HuH-7 (cell line): ENCODE measurements at places on chromosomes 2 and 18.

GRCh38 chr18:7618891-7619442, 51.9 kb downstream of the PTPRM start:
- no peak for DNase-seq

DNA sequence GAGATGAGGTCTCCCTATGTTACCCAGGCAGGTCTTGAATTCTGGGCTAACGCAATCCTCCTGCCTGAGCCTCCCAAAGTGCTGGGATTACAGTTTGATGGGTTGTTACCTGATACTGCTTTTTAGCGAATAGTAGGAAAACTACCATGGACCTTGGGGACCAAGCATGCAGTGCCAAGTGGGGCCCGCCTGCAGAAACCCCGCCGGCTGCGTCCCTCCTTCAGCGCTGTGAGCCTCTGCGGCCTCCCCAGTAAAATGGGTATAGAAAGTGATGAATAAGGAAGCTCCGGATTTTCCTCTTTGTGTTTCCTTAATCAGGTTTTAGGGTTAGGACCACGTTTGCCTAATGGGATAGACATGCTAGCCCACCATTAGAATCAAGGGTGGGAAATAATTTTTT, 30.4 kb downstream of the RAMP1 start:
- no peak for DNase-seq

- DNase-seq = no peak
Measured at GRCh38 chr2:15112216-15112615, 448.9 kb downstream of the NBAS start.

DNA sequence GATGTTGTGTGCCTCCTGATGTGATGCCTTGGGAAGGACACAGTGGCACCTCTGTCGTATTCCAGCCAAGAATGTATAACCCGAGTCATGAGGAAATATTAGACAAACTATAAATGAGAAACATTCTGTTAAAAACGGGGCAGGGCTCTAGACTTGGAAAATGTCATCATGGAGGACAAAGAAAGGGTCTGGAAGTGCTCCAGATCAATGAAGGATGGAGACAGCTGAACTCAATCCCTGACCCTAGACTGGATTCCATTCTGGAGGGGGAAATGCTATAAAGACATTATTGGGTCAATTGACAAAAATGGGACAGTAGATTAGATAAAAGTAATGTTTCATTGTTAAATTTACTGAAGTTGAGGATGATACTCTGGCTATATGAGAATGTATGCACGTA, 92.1 kb downstream of the SLC4A3 start:
- DNase-seq = no peak

- DNase-seq = peak; percentile 77
Measured at GRCh38 chr2:11784747-11785610, 38.5 kb downstream of the LPIN1 start.

- DNase-seq = no peak
Measured at GRCh38 chr2:54641988-54642387, 81.5 kb upstream of the EML6 start.

DNA sequence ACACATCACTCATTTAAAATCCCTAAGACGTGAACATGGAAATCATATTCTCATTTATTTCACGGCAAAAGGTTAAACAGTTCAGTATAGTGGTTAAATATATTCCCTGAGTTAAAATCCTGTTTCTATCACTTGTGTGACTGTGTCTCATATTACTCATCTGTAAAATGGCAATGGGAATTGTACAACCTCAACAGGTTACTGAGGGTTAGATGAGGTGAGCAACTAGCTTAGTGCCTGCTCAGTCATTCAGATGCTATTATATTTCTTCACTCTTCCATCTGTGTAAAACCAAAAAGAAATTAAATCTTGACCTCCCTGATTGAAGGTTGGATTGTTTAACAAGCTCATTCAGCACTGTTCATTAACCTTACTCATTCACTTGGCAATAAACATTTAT, 212.4 kb upstream of the STK17B start:
- DNase-seq = no peak

GRCh38 chr2:179265082-179265510, 464 bp upstream of the SESTD1 start:
- no peak for DNase-seq

DNA sequence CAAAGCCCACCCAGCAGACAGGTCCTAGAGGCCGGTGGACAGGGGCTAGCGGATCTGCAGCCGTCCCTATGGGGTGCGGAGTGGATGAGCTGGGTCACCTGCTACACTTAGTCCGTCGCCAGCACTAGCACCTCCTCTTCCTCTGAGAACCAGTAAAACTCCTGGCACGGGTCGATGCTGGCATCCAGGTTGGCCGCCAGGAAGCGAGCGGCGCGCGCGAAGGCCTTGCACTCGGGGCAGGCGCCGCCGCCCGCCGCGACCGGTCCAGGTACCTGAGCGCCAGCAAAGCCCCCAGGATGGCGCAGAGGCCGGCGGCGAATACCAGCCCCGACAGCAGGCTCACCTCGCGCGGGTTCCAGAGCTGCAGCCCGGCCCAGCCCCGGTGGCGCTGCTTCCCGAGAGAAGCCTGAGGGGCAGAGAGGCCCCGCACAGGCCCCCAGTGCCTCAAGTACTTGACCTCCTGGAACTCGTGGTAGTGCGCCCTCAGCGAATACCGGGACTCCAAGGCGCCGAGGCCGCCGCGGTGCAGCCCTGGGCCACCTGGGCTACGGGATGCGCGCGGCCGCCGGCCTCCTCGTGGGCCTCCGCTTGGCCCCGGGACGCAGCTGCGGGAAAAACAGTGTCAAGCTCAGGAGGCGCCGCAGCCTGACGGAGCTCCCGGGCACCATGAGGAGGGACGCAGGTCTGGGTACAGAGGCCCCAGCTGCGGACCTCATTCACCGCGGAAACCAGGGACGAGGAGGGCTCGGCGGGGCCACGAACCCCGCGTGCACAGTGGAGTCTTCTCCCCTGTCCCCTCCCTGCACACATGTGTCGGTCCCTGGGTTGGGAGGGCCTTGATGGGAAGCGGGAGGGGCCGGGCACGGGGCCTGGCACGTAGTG, 27.5 kb upstream of the ALPP start:
- no peak for DNase-seq

- DNase-seq = no peak
Measured at GRCh38 chr2:68469935-68470334, 2.5 kb downstream of the APLF start.

GRCh38 chr2:12932192-12932591, 215.5 kb downstream of the TRIB2 start:
- DNase-seq = no peak

- DNase-seq = no peak
Measured at GRCh38 chr2:159750873-159751272, 38.6 kb downstream of the MARCHF7 start.

DNA sequence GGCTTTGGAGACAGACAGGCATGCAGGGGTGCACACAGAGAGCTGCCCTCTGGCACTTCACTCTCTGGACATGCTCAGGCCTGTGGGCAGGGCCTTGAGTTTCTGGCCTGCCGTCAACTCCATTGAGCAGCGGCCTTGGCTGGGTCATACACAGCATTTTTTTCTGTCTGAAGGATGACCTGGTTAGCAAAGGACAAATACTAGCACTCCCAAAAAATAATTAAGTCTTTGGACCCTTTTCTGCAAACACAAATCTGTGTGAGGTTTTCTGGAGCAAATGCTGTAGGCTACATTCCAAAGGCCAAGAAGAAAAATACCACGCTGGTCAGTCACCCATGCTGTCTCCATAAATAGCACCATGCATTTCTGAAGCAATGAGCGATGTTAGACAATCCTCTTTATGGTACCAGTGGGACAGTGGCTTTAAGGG, 124.7 kb upstream of the CTAGE1 start:
- DNase-seq = no peak

GRCh38 chr18:11785444-11786055, 65.7 kb upstream of the CHMP1B start:
- DNase-seq = no peak

- no peak for DNase-seq
Measured at GRCh38 chr2:164898475-164898874, 56.9 kb downstream of the SLC38A11 start.

- no peak for DNase-seq
Measured at GRCh38 chr2:26597197-26597596, 44.0 kb downstream of the CIB4 start.

- DNase-seq = no peak
Measured at GRCh38 chr2:226694586-226695284, 104.9 kb downstream of the IRS1 start.

DNA sequence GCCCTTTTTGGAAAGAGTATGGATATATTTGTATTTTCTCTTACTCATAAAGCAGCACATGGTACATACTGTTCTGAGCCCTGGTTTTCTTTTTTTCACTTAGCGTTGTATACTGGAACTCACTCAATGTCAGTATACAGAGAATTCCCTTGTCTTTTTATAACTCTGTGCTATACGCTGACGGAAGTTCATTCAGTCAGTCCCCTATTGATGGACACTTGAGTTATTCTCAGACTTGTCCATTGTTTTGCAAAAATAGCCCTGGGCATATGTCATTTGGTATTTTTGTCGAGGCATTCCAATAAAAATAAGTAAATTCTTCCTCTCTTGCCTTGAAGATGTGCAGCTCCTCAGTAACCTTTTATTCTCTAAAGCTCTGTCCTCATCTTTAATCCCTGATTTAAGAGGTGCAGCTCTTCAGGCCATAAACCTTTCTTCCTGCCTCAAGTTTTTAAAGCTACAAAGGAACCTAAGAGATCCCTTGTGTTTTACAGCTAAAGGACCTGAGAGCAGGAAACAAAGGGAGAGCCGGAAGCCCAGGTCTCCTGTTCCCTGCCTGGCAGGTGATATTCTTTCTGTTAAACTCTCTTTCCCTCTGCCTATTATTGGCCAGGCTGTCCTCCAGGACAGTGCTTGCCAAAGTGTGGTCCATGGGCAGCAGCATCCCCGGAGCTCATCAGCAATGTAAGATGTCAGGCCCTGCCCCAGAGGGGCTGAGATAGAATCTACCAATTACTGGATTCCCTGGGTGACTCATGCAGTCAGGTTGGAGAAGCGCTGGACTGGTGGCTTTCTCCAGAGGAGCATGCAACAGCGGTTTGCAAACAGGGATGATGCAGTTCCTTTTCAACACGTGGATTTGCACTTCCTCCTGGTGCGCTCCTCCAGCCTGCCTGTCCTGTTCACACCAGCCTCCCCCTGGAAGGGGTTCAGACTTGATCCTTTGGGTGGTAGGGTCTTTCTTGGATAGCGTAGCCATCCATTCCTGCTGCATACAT, 158.0 kb downstream of the NEDD4L start:
- no peak for DNase-seq

GRCh38 chr2:58543442-58543841, 302.3 kb upstream of the FANCL start:
- no peak for DNase-seq

GRCh38 chr2:224881846-224882245, 160.4 kb downstream of the DOCK10 start:
- no peak for DNase-seq

DNA sequence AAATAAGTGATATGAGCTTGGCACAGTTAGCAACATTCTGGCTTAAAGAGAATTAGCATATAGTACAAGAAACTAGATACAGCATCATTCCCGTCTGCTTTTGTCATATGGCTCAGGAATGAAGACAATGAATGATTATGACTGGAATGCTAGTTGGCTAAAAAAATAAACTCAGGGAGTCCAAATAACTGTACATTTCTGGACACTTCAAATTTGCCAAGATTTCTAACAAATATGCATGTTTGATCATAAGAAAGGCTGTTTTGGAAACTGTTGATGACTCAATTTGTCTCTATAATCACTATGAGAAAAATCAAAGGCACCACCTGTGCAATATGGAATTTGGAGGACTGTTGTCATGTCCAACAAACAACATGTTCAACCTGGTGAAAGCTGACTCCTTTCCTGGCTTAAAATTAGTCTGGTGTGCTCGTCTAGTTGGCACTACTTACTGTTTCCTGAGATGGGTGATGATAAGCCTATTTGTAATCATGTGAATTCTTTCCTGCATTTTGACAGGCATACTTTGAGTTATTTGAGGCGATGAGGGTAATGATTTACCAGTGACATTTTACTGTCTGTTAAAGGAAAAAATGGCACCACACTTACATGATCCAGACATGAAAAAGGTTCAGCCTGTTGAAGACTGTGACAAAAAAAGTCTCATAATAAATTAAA, 133.9 kb upstream of the CDH20 start:
- no peak for DNase-seq

DNA sequence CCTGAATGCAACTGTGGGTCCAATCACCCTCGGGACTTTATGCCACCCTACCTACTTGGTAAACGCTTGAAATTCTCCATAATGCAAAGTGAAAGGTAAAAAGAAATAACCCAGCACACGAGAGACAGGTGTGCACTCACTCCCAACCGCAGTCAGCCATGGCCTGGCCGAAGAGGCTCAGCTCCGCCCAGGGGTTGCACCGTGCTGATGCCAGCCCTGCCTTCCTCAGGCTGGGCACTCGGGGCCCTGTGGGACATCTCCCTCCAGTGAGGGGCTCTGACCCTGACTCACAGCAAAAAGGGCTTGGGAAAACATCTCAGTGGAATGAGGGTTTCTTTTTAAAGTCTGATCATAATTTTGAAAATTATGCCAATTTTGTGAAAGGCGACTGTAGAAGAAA, 13.3 kb downstream of the SLC66A2 start:
- no peak for DNase-seq

DNA sequence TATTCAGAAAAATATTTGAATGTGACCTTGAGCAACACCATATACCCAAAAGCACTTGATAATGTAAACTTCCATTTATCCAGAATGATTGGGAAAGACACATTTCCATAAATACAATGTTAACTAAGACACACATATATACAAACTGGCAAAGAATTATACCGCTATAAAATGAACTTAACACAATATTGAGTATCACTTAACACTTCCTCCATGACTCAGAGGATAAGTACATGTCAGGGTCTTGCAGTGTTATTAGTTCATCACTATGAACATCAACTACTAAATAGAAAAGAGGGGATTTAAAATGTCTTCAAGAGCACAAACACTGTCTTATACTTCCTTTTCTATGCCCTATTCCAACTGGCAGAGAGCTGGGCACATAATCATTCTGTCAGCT, 18.6 kb downstream of the WDSUB1 start:
- no peak for DNase-seq

- DNase-seq = no peak
Measured at GRCh38 chr2:68375582-68375981, 10.5 kb downstream of the PLEK start.

- no peak for DNase-seq
Measured at GRCh38 chr2:73859721-73860586, 31.2 kb downstream of the STAMBP start.

DNA sequence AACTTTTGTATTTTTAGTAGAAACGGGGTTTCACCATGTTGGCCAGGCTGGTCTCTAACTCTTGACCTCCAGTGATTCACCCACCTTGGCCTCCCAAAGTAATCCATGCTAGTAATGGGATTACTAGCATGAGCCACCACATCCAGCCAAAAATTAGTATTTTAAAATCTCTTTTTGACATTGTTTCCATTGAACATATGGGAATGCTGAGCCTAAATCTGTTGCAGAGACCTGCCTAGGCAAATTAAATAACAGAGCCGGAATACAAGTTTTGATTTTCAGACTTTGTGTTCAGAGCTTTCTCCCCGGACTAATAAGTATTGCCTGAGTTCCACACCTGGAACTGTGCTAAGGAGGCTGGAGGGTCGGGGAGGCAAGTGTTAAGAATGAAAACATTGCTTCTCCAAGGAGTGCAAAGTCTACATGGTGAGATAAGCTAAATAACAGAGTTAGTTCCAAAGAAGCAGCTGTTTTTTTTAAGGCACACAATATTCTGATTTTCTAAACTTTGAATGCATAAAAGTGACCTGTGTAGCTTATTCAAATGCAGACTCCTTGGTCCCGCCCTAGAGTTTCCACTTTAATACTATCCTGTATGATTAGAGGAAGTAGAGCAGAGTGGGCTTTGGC, 150.6 kb upstream of the CELF4 start:
- DNase-seq = no peak
